Kidney tubule cell (primary cell): ENCODE measurements at places on chromosomes 7 and 10.
A peak's percentile ranks its signal among the peaks of the same experiment; 100 is the strongest.

DNA sequence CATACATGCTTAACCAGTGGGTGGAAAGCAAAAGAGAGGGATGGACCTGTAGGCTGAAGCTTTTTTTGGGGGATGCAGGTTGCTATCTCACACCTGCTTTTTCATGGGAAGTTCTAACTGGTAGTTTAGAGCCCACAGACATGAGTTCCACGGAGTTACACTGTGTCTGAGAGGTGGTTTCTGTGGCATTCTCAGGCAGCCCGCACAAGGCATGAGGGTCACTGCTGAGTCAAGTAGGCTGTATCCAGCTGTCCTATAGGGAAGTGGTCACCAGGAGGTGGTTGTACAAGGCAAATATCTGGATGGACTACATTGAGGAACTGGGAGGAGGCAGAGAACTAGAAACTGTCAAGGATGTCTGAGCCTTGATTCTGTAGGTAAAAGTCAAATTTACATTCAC, 351.0 kb upstream of the POM121L12 start:
- DNase-seq: no peak

- DNase-seq: peak; percentile 89
Observed at GRCh38 chr7:7181519-7182155, 707 bp upstream of the C1GALT1 start.

DNA sequence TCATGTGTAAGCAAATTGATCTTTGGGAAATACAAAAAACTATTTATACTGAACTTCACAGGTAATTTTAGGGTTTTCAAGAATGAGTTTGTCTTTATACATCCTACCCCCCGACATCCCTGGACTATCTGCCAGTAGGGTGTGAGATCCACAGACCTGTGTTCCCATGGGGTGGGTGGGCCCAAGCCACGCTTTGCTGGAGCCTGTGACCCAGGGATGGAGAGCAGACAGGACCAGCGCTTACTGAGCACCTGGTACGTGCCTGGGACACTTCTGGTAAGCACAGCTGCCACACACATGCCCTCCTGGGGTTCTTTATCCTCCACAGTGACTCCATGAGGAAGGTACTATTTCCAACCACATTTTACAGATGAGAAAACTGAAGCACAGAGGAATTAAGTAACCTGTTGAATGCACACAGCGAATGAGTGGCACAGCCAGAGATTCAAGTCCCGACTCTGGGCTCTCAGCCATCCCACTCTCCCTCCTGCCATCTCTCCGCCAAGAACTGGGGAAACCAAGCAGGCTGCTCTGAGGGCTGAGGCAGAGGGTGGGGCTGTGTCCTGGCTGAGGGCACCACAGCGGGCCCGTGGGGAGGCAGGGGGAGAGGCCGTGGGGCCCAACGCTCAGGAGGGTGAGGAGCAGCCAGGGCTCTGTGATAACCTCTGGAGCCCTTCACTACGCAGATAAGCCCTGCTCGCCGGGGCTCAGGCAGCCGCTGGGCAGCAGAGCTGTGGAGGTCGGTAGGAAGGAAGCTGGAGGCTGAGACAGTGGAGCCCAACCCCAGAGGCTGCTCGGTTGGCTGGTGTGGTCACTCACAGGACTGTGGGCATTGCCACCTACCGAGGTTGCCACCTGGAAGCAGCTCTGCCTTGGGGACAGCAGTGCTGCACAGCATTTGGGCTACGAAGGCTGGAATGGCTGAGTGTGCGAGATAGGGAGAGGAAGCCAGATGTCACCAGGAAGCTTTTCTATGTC, 124.2 kb downstream of the ARHGAP22 start:
- no peak for DNase-seq

- peak; percentile 93 for DNase-seq
Observed at GRCh38 chr7:50851451-50851850, 68.8 kb upstream of the GRB10 start.

- DNase-seq: no peak
Observed at GRCh38 chr10:129621062-129621461, 154.0 kb downstream of the MGMT start.

- no peak for DNase-seq
Observed at GRCh38 chr10:67912331-67912946, 28.0 kb downstream of the SIRT1 start.

- no peak for DNase-seq
Observed at GRCh38 chr7:3153118-3153517, 109.5 kb upstream of the CARD11 start.

DNA sequence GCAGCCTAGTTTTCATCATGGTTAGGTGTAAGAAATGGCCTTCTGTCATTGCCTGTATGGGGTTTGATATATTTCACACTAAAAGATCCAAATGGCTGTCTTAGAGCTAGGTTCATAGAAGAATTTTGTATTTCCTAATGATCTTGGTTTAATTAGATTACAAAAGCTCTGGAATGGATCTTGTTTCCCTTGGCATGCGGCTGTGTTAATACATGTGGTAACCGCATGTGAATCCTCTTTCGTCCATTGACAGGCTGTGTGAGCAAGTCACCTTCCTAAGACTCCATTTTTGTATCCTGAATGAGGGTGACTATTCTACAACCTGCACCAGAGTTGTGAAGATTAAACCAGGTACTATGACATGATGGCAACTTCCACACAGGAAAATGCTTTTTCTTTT, 12.4 kb upstream of the FZD1 start:
- no peak for DNase-seq

DNA sequence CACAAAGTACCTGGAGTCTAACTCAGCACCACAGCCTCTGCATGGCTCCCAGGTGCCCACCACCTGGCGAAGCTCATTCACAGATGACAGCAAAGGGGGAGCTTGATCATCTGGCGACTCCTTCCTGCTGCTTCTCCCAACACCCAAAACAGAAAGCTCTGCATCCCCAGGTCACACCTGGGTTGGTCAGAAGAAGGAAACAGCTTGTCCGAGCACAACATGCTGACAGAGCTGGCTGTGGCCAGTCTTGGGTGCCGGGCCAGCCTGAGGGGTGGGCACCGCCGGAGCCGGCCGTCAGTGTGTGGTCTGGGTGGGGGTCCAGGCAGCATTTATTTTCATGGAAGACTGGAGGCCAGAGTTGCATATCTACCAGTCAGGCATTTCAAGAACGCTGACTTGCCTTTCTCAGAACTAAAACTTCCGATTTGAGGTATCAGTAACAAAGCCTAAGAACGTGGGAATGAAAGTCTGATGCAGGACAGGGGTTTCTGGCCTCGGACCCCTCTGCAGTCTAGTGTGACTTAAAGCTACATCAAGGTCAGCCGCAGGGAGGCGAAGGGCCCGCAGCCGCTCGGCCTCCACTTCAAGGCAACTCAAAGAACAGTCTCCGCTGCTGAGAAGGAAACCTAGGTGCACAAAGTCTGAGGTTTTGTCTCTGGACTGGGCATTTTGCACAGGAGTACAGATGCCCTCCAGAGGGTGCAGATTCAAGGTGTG, 109.6 kb downstream of the CYTH3 start:
- no peak for DNase-seq

- DNase-seq: peak; percentile 87
Observed at GRCh38 chr10:88707429-88708155, 1.5 kb downstream of the LIPK start.

DNA sequence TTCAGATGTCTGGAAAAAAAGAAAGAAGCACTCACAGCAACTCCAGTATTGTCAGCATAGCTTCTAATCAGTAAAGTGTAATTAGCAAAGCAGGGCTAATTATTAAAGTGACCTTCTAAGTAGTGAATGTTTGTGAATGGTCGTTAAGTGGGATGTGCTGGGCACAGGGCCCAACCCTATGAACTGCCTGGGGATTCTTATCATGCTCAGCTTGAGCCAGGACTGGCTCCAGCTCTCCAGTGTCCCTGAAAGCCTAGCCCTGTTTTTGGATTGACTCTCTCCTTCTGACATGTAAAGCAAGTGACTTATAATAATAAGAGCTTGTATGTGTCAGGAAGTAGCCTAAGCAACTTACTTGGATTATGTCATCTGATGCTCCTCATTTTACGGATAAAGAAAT, 9.5 kb upstream of the TBX20 start:
- DNase-seq: no peak

GRCh38 chr10:102605712-102606111, 38.6 kb upstream of the TRIM8 start:
- DNase-seq: peak; percentile 86

DNA sequence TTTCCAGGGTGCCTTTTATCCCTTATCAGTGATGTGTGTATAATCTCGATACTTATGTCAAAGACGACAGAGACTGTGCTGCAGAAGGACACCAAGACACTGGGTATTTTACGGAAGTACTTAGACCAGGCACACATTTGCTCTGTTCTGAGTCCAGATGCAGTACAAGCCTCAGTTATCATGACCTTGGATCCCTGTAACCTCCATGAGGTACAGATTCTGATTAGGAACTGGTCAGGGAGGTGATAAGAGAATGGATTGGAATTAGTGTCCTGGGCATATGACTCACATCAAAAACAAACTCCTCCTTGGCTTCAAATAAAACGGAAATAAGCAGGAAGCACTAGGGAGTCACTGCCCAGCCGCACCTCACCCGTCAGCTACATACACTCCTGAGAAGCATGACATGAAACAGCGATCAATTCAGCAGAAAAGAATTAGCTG, 146.5 kb downstream of the SFMBT2 start:
- peak; percentile 4 for DNase-seq

- peak; percentile 61 for DNase-seq
Observed at GRCh38 chr7:44712012-44712411, 36.6 kb upstream of the ZMIZ2 start.

- peak; percentile 80 for DNase-seq
Observed at GRCh38 chr10:71773221-71773971, at the start of gene VSIR. TSS of gene VSIR (minus strand) at chr10:71773520. CDS start at chr10:71773439, 81 bp downstream.

DNA sequence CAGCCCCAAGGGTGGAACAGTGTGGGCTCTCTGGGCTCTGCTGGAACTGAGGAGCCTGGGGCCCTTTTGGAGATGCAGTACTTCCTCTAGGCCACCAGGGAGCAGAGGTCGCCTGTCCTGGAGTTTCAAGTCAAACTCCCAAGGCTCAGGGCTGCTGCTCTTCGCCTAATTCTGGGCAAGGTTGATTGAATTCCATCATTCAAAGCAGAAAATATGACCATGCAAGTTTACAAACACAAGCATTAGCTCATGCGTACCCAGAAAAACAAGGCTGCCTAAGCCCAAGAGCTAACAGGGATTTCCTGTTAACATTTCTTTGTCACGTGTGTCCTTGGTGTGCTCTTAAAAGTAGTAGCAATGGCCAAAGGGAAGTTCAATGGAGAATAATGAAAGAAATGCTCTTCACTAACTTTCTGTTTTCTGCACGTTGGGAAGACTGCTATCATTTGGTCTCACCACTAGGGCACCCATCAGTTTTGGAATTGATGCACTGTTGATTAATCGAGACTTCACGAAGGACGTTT, 20.1 kb downstream of the LDB3 start:
- peak; percentile 76 for DNase-seq

- no peak for DNase-seq
Observed at GRCh38 chr10:47260505-47261111, 39.4 kb upstream of the GDF10 start.

GRCh38 chr7:105097619-105098018, 83.6 kb downstream of the KMT2E start:
- DNase-seq: no peak

DNA sequence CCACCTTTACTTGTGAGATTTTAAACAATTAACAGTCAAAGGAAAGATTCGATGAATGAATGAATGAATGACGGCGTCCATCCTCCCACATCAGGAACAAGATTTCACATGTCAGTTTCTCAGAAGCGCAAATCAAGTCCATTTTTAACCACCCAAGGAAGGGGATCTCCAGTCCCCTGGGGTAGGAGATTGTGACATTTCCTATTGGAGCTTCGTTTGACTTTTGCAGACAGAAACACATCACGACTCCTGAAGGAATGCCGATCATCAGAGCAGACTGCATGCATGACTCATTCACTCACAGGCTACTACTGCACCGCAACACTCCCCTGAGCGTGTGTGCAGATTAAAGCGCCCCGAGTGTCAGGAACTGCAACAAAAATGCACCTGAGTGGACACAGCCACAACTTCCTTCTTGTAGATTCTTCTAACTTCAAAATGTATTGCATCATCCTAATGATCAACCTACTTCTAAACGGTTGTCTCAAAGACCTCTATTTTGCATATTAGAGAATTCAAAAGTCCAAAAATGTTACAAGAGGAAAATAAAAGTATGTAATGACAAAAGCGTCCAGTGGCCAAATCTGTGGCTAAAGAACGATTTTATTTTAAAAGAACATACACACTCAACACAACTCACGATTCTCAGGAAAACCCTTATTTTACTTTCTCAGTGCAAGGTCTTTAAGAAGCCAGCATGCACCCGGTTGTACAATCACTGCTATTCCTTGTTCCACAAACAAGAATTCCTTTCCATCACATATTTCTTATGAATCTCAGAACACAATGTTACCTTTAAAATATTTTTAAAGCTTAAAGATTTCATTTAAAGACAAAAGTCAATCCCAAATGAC, 172.6 kb downstream of the FAM107B start:
- DNase-seq: peak; percentile 96

DNA sequence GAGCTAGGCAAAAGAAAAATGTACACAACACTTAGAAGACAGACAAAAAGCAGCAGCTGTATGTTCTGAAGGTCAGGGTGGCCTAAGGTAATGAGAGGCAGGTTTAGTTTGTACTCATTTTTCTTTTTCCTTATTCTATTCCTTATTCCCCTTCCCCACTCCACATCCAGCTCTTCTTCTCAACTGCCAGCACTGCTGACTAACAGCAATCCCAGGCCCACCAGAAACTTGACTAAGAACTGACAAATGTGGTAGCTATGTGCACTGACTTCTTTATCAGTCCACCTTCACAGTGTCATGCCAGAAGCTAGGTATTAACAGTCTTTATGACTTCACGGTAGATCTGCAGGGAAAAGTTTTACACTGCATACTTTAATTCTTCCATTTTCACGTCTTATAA, 6.1 kb downstream of the COPG2 start:
- DNase-seq: peak; percentile 64

- peak; percentile 96 for DNase-seq
Observed at GRCh38 chr7:65448816-65449504, 75.3 kb downstream of the ZNF92 start.

- no peak for DNase-seq
Observed at GRCh38 chr10:96082153-96082552, 38.8 kb downstream of the CCNJ start.

- DNase-seq: peak; percentile 95
Observed at GRCh38 chr7:91239171-91239604, 25.0 kb upstream of the FZD1 start.

DNA sequence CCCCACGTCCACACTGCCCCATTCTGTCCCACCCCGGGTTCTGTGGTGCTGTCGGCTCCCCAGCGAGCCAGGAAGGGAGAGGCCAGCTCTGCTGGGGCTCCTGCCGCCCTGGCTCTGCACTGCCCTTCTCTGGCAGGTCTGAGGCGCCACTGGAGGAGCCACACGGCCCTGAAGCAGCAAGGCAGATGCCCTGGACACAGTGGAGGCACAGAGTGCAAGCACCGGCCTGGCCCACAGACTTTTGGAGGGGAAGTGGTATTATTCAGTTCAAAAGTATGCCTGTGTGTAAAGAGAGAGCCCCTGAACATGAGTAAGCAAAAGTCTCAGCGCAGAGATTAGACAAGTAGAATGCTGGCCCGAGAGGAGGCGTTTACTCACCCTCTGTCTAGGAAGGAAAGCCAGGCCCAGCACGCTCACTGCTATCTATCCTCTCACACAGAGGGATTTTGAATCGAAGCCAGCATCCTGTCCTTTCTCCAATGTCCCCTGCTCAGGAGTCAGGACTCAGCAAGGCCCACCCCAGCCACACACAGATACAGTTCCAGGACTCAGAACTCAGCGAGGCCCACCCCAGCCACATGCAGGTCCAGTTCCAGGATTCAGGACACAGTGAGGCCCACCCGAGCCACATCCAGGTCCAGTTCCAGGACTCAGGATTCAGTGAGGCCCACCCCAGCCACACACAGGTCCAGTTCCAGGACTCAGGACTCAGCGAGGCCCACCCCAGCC, 115.0 kb downstream of the EGFR start:
- peak; percentile 97 for DNase-seq

- DNase-seq: peak; percentile 13
Observed at GRCh38 chr7:93860261-93860660, 30.3 kb downstream of the TFPI2 start.
